Fibroblast of skin of abdomen (primary cell): ENCODE measurements at places on chromosomes 16 and 17.

DNA sequence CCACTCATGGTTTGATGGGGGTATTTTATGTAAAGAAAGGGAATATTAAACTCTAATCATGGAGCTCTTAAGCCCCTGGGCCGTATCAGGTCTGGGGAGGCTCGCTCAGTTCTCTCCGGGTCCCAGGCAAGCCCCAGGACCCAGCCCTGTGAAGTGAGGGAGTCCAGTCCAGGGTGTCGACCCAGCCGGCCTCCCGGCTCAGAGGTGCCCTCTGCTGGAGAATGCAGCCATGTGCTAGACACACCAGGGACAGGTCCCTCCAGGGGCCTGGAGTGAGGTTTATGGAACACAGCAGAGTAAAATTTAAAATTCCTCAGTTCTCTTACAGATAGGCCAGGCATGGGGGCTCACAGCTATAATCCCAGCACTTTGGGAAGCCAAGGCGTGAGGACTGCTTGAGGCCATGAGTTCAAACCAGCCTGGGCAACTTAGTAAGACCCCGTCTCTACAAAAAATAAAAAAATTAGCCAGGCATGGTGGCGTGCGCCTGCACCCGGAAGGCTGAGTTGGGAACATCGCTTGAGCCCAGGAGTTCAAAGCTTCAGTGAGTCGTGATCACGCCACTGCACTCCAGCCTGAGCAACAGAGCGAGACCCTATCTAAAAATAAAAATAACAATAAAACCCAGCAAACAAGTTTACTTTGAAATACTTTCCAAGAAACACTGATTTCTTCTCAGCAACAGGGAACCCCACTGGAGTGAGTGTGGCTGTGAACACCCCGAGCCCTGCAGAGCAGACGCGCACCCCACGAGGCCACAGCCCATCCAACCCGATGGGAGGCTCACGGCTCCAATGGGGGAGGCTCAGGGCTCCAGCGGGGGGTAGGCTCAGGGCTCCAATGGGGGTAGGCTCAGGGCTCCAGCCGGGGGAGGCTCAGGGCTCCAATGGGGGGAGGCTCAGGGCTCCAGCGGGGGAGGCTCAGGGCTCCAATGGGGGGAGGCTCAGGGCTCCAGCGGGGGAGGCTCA lies 72.2 kb downstream of the ZNF778 start:
- DNase-seq = peak; percentile 50

DNA sequence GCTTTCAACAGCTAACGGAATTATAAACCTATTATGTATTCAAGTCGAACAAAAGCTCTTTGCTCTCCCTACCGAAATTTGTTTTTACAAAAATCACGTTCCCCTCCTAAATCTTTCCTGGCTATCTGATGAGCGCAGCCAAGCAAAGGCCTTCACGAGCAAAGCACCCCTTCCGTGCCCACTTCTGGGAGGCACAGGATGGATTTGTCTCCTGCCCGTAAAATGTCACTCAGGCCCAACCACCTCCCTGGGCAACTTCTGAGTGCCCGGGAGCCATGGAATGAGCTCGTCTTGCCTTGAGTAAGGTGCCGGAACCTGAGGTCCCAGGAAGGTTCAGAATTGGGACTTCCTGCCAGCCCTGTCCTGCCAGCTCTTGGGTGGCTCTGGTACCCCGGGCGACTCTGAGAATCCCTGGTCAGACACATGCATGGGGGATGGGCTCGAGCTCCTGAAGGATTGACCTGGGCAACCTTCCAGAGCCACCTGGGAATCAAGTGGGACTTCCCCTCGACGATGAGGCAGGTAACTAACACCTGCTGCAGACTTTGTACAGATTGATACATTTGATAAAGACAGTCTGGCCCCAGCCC lies 19.8 kb downstream of the SLC7A5 start:
- no peak for DNase-seq

DNA sequence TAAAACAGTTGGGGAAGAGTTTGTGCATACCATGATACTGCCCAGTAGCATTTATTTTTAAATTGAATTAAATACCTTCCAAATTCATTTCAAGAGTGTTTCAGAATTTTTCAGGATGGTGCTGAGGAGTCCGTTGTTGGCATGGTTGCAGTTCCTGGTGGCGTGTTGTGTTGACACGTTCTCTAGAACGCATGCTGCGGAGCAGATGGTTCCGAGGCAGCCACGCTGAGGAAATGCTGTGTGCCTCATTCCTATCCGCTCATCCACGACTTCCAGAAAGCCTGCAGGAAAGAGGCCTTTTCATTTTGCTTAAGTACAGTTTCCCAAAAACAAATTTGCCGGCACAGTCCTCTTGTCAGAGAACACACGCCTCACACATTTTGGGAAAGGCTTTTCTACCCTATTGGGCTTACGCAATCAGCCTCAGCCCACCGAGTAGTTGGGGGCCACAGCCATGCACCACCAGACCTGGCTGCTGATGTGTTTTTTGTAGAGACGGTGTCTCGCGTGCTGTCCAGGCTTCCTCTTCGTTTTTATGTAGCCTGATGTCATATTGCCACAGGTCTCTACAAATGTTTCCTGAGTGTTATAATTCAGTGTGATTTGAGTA lies 32.1 kb upstream of the IL17C start:
- DNase-seq = no peak

- DNase-seq = no peak
Observed at GRCh38 chr17:45081047-45081703, 20.1 kb downstream of the NMT1 start.

DNA sequence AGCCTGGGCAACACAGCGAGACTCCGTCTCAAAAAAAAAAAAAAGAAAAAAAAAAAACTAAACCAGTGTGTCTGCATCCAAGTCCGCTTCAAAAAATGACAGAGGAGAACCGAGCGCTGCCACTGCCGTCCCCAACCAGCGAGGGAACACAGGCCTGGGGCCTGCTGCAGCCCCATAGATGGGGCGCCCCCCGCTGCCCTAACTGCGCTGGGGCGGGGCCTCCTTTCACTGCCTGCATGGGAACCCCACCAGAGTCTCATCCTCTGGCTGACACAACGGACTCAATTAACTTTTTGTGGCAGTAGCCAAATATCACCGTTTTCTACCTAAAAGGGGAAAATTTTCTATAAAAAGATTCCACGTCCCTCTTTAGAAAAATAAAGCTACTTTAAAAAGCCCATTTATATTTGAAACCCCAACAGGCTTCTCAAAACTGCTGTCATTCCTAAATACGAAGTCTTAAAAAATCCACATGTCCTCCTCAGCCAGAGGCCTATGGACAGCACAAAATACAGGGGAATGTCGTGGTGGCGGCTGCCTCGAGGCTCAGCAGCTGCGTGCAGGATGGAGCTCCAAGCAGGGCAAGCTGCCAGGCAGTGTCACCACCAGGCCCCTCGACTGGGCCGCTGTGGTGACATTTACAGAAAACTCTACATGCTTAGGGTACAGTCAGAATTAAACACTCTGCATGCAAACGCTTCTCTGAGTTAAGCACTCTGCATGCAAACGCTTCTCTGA lies 30.3 kb downstream of the KLHDC4 start:
- no peak for DNase-seq

GRCh38 chr17:38415250-38416194 lies 12.7 kb upstream of the ARHGAP23 start:
- DNase-seq = peak; percentile 84
